ENCODE measurements at places on chromosomes 4 and X.

- no peak for DNase-seq
These were observed 97.0 kb upstream of the TRIM2 start for GRCh38 chr4:153107246-153107645.

- no peak for DNase-seq
These were observed 81.5 kb downstream of the SORCS2 start for GRCh38 chr4:7273738-7274297.

GRCh38 chr4:28558895-28559294 is 1698.3 kb downstream of the STIM2 start:
- DNase-seq, result no peak

GRCh38 chr4:159483110-159483781 is 380.4 kb downstream of the RAPGEF2 start:
- DNase-seq, result no peak

GRCh38 chr4:21775703-21776102 is 172.9 kb downstream of the KCNIP4 start:
- no peak for DNase-seq

- DNase-seq, result no peak
These were observed 243.3 kb downstream of the LDB2 start for GRCh38 chr4:16655111-16655510.

- DNase-seq, result no peak
These were observed 15.2 kb upstream of the HMX1 start for GRCh38 chr4:8886612-8887406.

GRCh38 chrX:69028006-69028760 is 137.1 kb downstream of the PJA1 start:
- no peak for DNase-seq

GRCh38 chr4:56208103-56208502 is 179.2 kb downstream of the AASDH start:
- no peak for DNase-seq

DNA sequence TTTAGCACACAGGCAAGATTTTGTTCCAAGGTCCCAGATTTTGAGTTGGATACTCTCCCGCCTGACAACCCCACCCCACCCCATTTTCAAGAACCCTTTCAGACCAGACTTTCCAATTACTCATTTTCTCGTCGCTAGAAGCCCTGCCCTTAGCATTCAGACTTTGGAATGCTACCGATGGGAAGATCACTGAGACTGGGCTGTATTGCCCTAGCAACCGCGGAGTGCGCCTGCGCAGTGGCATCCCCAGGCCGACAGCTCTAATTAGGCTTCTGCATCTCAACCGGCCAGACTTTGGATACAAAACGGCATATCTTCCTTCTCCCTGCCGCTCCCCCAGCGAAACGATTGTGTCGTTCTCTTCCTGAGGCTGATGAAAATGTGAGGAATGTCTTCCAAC is 3.4 kb downstream of the MAGEE2 start:
- DNase-seq, result no peak

GRCh38 chrX:112865464-112866025 is 24.9 kb upstream of the AMOT start:
- DNase-seq, result no peak

- peak; percentile 50 for DNase-seq
These were observed 5.5 kb downstream of the INPP4B start for GRCh38 chr4:142840516-142841123.
